ENCODE measurements at places on chromosomes 4 and X. TPM values are rescaled to one million over a fixed set of nuclear protein-coding genes. Genes with fewer than 3 reads are reported as not detected.
A peak's percentile ranks its signal among the peaks of the same experiment; 100 is the strongest.

NHS gene
- total RNA-seq, result 4.9 TPM

EGFL6 gene
- total RNA-seq, result 0.32 TPM

PCDH10 gene
- total RNA-seq, result 0.37 TPM

PSAPL1 gene
- 279 TPM for total RNA-seq

CCDC120 gene
- 36.6 TPM for total RNA-seq

MAGEB6 gene
- total RNA-seq, result not detected

GRCh38 chr4:169024762-169025161, 14.7 kb upstream of the CBR4 start:
- DNase-seq, result no peak

DNA sequence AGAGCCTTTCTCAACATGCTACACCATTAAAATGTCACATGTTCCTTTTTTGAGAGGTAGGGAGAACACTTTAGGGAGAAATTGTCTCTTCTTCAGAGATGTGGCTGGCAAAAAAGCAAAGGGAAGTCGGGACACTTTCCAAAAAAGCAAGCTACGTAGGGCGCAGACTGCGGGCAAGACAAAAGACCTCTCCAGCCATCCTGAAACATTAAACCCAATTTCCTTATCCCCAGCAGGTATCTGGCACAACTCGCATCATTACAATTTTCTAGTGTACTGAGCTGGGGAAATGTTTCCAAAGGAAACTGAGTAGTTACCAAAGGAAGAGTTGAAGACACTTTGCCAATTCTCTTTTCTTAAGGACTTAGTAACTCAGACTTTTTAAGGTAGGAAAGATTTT, 116.0 kb downstream of the PACRGL start:
- DNase-seq, result no peak

- DNase-seq, result no peak
These were observed 9.7 kb upstream of the CLNK start for GRCh38 chr4:10694151-10694827.

DNA sequence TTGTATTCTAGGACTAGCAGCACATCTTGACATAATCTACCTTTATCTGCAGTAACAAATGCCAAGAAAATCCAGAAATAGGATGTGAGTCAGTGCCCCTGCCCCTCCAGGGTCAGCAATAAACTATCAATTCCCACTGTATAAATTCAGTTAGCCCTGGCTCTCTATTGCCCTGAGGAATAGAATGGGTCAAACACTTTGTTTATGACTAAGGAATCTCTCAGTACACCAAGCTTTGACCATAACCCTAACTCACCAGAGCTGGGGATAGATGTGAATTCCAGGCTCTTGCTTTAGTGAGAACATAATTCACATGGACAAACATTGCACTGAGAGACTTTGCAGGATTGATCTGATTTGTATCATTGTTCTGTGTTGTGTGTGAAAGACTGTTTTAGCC, 82.3 kb downstream of the CXXC4 start:
- DNase-seq, result no peak

GRCh38 chrX:40094041-40094899, 3.5 kb downstream of the BCOR start:
- DNase-seq, result peak; percentile 90

DNA sequence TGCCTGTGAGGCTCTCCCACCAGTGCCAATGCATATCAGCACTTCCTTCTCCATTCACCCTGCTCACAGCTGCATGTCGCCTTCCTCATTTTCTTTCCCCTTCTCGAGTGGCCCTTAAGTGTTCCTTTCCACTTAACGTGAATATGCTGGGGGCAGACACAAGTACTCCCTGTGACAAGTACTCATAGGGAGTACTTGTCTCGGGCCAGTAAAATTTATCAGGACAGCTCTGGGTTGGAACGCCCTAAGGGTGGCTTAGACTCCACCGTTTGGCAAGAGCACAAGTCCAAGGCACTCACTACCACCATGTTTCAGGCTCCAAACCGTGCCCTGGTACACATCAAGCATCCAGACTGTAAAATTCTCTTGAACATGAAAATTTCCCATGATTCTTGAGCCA, 3.9 kb upstream of the LDOC1 start:
- DNase-seq, result no peak

DNA sequence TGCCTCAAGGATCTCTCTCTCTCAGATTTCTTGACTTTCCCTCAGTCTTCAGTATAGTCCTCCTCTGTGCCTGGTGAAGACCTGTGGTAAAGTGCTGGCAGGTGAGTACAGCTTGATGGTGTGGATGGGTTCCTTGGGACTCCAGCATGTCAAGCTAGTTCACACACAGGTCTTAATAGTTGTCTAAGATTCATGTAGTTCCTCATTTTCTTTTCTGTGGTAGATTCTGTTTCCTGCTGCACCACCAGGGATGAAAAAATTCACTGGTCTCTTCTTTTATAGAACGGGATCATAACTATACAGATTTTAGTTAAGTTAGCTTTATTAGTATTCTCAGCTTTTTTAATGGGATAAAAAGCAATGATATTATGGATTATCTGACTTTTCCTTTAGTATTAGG, 32.5 kb upstream of the PAQR3 start:
- DNase-seq, result no peak

DNA sequence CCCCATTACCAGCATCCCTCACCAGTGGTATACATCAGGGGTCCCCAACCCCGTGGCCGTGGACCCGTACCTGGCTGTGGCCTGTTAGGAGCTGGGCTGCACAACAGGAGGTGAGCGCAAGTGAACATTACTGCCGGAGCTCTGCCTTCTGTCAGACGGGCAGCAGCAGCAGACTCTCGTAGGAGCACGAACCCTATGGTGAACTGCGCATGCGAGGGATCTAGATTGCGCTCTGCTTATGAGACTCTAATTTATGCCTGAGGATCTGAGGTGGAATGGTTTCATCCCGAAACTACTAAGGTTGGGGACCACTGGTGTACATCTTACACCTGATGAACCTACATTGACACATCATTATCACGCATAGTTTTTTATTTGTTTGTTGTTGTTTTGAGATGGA, 52.8 kb upstream of the DHX15 start:
- no peak for DNase-seq

GRCh38 chr4:54568184-54568583, 89.6 kb upstream of the KIT start:
- no peak for DNase-seq
